ENCODE measurements at places on chromosomes 7 and 10.
A peak's percentile ranks its signal among the peaks of the same experiment; 100 is the strongest.

DNA sequence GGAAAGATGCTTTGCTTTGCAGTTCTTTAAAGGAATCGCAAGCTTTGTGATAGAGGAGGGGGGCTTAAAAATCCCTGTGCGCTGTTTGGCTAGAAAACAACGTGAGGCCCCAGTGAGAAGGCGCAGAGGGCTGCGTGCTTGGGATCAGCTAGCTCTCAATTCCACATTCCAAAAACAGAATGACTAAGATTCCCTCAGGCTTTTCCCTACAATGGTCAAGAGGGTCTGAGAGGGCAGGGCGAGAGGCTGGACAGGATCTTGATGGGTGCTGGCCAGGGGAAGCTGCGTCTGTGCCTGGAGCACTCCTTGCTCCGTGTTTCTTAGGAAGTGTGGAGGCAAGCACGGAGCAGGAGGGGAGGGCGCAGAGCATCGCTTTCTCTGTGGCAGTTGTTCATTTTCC, 72.1 kb upstream of the INHBA start:
- DNase-seq, result no peak

DNA sequence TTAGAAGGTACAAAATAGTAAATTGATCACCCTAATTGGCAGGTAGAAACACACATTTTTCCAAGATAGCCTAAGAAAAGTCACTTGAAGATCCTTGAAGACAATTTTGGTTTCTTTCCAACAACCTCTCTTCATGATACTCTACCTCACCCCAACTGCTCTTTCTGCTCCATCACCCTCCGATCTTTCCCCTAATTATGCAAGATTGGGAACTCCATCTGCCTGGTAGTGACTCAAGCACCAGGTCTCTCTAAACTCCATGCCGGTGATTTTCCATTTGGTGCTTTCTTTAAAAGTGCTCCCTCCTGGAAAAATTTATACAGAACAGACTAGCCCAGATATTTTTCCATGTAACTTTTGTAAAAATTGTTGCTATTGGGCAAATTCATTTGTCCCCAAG, 1.1 kb upstream of the AKR1B1 start:
- DNase-seq, result no peak

GRCh38 chr7:129560831-129561230, 50.7 kb upstream of the NRF1 start:
- DNase-seq, result no peak

DNA sequence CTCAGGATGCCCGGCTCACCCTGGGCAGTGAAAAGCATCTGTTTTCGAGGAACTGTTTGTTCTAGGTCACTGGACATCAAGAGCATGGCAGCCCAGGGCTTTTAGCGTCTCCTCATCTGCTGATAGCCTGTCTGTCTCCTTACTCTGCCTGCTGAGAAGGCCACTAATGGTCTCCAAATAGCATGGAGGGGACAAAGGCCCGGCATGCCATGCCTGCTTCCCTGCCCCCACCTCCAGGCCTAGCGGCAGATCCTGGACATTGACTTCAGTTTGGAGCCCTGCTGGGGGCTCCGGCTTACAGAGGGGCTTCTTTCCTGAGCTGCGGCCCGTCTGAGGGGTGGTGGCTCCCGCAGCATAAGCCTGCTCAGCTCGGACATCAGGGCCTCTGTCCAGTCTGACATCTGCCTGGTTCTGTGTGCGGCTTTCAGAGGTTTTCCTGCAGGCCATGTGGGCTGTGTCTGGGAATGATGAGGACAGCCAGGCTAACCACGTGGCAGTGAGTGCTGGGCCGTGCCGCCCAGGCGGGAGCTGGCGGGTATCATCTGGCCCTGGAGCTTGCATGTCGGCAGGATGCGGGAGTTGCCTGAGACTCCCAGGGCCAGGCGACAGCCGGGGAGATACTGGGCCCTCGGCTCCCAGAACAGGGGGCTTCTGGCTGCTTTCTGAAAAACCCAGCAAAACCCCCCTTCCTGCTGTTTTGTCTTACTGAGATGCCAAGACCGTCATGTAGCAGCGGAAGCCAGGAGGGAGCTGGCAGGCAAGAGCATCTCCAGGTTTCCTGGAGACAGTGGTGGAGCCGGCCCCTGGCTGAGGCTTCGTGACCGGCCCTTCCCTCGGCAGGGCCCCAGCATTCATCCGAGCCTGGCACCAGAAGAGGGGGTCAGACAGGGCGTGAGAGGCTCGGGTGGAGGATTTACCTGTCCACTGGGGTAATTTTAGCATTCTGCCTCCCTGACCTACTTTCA, 9.2 kb downstream of the PFKFB3 start:
- peak; percentile 73 for DNase-seq

GRCh38 chr10:9254353-9254752, 1199.9 kb downstream of the GATA3 start:
- no peak for DNase-seq

- peak; percentile 84 for DNase-seq
Measured at GRCh38 chr7:30556840-30557239, 37.8 kb upstream of the GARS1 start.

- DNase-seq, result no peak
Measured at GRCh38 chr7:4225881-4226523, 456.1 kb upstream of the FOXK1 start.

DNA sequence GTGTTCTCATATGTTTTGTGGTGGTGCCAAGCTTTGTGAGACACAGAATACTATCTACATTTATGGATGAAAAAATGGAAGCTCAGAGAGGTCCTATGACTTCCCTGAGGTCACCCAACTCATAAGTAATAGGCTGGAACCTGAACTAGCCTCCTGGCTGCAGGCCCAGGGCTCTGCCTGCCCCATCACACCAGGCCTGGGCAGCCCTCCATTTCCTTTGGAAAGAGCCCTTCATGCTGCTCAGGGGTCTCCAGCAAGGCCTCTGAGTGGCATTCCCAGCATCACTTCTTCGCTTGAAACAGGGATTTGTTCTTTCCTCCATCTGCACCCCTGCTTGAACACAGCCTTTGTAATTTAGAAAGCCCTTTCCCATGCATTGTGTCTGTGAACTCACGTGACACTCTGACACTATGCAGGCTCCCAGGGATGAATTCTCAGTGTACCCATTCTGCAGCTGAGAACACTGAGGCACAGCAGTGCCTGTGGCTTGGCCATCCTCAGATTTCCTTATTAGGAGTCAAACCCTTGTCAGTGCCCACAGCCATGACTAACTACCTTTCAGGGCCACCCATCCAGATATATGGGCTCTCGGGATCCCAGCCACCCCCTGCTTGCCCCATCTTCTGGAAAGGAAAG, 127.8 kb upstream of the PPIF start:
- no peak for DNase-seq

GRCh38 chr7:26192485-26193087, 8.0 kb downstream of the HNRNPA2B1 start:
- no peak for DNase-seq

DNA sequence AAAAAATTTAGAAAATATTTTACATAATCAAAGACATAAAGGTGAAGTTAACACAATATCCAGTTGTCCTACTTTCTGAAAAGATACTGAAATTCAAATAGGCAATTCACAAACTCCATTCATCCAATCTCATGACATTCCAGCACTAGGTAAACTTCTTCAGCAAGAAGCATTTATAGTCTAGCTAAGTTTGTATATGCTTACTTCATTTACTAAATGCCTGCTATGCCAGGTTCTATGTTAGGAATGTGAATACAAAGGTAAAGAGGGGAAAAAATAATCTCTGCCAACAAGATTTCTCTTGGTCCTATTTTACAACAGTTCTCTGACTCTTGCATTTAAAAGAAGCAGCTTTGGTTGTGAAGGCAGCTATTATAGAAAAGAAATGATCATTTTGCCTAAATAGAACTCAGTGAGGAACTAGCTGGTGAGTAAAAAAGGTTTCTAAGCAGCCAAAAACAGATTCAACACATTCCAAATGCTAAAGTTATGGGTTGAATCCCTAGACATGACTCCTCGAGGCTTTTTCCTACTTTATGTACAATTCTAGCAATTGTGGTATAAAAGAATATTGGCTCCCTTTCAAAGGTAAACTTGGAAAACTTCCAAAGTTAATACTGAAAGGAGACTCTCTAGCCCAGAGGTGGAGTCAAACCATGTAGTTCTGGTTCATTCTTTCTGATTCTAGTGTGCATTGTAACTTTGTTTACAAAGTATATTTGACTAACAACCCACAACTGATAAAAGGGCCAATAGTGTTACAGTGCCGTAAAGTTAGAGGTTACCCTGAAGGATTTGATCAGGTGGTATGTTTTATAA, 30.9 kb upstream of the KLHL7 start:
- DNase-seq, result no peak

GRCh38 chr7:80699045-80699638, 60.7 kb downstream of the CD36 start:
- DNase-seq, result peak; percentile 54

- no peak for DNase-seq
Measured at GRCh38 chr7:15889507-15889906, 203.0 kb upstream of the MEOX2 start.
